ENCODE measurements at places on chromosomes 2 and 18.

DNA sequence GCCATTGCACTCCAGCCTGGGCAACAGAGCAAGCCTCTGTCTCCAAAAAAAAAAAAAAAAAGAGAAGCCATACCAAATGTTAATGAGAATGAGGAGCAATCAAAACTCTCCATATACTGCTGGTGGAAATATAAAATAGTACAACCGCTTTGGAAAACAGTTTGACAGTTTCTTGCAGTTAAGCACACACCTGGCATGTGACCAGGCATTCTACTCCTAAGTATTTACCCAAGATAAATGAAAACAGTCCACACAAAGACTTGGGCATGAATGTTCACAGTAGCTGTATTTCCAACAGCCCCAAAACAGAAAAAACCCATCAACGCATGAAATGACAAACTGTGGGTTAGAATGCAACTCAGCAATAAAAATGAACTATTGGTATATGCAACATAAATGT, 76.0 kb upstream of the ST8SIA5 start:
- no peak for DNase-seq

- no peak for DNase-seq
Measured at GRCh38 chr18:56935434-56936040, 211.3 kb upstream of the BOD1L2 start.

DNA sequence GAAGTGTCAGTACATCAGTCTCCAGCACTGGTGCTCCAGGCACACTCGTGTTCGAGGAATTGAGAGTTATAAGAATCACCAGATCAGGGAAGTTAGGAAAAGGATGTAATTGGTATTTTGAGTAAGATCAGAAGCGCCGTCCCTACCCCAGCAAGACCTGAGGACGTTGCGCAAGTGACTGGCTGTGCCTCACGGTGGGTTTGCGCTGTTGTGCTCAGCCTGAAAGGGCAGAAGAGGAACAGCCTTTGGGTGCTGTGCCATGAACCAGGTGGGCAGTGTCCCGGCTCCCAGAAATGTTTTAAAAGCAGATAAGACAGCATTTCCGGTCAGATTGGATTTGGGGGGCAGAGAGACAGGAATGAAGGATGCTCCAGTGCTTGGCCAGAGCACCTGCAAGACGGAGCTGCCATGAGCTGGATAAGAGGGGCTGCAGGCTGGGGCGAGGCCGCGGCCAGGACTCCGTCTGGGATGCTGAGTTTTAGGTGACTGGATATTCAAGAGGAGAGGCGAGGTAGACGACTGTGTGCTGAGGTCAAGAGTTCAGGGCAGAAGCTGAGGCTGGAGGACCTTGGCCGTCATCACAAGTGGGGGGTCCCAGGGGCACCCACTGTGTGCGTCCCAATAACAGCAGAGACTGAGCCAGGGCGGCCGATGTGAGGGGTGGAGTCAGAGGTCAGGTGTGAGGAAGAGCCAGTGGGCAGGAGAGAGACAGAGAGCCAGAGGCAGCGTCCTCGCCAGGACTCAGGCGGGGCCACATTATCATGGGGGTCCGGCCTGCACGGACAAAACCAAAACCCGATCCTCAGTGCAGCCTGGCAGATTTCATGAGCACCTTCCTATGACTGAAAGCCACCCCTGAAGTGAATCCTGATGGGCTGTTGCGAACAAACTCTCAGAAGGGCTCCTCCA, 77.7 kb upstream of the ALKAL2 start:
- no peak for DNase-seq

DNA sequence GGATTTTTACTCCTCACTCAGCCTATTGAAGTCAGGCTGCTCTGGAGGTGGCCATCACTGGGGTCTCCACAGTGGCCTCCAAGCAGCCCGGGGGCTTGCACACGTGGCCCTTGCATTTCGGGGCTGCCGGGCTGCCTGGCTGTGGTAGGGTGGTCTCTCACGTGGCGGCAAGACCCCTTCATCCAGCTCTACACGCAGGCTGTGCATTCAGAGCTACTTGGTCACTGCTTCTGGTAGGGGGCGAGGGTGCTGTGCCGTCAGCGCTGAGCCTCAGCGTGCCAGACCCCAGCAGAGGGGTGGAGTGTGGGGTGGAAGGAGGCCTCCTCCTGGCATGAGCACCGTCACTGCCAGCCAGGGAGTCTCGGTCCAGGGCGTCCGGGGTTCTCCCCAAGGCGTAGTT, 80.6 kb downstream of the SH3BP4 start:
- DNase-seq: no peak

DNA sequence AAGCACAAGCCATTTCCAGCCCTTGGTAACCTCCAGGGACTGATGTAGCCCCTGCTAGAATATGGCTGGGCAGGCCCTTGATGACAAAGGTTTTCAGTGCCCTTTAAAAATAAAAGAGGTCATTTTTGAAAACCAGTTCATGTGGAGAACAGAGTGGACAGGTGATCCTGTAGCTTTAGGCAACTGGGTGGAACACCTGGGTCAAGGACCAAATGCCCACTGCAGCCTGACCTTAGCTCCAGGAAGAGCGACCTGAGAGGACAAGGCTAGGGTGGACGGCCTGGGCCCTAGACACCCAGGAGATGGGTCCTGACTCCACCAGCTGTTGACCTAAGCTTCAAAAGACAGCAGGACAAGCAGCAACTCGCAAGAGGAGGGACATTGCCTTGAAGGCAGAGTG, 116.6 kb downstream of the LIPG start:
- DNase-seq: no peak

DNA sequence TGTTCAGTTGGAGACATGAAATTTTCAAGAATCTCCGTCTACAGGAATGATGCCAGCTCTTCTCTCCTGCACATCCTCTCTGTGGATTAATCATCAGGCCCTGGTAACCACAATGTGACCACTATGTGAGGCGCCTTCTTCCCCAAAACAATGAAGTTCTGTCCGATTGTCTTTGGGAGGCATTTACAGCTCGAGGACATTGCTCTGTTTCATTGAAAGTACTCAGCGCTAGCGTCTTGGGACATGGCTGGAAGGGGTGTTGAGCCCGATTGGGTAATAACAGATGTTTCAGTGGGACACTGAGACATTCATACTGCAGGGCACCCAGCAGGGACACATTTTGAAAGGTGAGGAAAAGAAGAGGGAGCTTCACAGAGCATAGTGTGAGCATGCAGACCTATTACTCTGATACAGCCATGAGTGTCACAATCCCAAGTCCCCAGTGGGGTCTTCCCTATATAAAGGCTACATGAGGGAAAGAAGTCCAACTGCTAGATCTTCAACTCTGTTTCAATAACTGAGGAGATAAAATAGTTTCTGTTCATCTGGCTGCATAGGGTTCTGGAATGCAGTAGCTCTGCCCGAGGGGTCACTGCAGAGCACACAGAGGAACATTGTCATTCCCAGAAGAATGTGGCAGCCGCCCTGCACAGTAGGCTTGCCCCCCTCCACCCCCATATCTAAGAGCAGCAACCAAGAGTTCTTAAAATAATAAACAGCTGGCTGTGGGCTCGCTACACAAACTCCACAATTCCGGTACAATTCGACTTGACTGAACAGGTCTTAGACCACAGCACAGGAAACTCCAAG, 237.3 kb downstream of the OSR1 start:
- peak; percentile 10 for DNase-seq

- DNase-seq: no peak
Measured at GRCh38 chr2:890214-890613, 60.4 kb upstream of the SNTG2 start.

GRCh38 chr2:166351319-166351718, 24.4 kb downstream of the SCN9A start:
- no peak for DNase-seq

DNA sequence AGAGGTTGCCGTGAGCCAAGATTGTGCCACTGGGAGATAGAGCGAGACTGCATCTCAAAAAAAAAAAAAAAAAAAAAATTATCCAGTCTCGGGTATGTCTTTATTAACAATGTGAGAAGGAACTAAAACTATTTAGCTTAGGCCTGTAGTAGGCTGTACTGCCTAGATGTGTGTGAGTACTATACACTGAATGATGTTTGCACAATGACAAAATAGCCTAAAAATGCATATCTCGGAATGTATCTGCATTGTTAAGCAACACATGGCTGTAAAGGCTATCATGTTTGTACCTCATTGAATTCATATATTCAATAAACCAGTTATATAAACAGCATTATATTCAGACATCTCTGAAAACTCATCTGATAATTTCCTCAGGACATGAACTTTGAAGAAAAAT, 191.2 kb upstream of the SESTD1 start:
- no peak for DNase-seq

GRCh38 chr2:241670333-241671110, 16.1 kb downstream of the DTYMK start:
- no peak for DNase-seq

DNA sequence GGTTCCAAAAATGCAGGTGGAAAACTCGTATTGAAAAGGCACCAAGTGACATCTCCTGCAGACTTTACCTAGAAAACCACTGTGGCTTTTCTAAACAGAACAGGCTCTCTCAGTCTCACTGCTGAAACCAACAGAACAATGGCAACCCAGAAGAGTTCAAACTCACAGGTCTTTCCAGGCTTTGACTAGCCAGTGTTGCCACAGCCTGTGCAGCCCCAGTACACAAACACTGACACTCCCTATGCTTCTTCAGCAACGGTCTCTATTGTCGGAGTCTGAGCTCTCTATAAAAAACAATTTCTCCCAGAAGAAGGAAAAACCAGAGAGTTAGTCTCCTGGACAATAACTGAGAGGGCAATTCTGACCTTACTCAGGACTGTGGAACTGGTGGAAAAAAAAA, 87.8 kb upstream of the RNU4ATAC start:
- no peak for DNase-seq

DNA sequence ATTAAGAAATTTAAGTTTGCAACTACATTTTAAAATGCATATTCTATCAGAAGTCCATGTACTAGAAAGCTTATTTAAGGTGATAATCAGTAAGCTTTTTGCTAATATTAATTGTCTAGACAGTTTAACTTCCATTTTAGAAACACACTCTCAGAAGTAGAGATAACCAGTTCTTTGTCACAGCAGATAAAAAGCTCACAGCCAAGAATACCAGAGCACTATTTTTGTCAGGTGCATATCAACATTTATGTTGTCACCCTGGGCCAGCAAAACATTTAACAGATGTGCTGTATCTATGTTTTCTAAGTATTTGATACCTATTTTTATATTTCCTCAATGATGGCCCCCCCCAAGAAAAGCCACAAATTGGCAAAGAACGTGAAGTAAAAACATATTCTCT, 192.6 kb downstream of the ERBB4 start:
- DNase-seq: no peak

DNA sequence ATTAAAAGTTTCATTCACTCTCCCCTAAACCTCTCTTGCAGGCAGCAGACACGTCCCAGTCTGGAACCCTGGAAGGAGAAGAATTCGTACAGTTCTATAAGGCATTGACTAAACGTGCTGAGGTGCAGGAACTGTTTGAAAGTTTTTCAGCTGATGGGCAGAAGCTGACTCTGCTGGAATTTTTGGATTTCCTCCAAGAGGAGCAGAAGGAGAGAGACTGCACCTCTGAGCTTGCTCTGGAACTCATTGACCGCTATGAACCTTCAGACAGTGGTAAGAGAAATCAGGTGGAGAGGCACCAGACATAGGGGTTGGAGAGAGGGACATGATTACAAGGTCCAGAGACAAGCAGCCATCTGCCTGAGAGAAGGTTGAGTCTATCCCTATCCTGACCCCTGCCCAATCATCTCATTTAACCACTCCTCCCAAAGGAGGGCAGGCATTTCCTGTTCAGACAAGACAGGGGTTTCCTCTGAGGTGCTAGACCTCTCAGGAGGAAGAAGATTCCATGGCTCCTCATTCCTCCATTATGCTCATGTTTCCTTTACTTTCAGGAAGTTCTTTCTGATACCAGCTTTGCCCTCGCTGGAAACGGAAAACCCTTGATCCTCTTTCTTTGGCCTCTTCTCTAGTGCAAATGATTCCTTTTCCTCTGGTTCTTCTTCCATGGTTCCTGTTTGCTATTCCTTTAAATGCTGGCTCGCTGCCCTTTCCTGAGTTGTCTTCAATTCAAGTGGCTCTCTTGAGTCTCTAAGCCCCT, 15.1 kb downstream of the PLCD4 start:
- no peak for DNase-seq

DNA sequence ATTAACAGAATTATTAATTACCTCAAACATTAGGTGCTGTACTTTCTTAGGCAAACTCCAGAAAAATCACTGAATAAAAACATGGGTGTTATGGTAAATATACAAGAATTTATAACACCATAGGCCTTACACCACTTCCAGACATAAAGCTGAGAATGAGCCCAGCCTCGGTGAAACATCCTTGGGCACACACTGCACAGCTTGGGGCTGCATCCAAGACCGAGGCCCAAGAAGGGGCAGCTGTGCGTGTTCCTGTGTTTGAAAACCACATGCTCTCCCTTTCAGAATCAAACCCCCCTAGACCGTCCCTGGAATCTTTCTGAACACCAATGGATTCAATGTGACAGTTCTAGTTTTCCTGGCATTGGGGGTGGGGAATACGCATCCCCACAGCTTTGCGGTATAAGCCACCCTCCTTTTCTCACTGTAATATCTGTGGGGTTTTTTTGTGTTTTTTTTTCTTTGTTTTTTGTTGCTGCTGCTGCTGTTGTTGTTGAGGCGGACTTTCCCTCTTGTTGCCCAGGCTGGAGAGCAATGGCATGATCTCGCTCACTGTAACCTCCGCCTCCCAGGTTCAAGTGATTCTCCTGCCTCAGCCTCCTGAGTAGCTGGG, 12.9 kb downstream of the ERFE start:
- no peak for DNase-seq

GRCh38 chr18:25313268-25313667, 38.7 kb downstream of the ZNF521 start:
- DNase-seq: no peak

DNA sequence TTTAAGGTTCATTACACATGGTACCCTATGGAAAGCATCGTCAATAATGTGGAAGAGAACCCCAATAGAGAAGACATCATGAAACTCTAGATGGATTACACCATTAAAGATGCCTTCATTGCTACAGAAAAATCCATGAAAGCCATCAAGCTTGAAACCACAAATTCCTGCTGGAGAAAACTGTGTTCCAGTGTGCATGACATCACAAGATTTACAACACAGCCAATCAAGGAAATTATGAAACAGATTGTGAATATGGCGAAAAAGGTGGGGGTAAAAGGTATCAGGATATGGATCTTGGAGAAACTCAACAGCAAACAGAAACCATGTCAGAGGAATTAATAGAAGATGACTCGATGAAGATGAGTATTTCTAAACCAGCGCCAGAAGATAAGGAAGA, 200.0 kb downstream of the SLC4A10 start:
- no peak for DNase-seq

DNA sequence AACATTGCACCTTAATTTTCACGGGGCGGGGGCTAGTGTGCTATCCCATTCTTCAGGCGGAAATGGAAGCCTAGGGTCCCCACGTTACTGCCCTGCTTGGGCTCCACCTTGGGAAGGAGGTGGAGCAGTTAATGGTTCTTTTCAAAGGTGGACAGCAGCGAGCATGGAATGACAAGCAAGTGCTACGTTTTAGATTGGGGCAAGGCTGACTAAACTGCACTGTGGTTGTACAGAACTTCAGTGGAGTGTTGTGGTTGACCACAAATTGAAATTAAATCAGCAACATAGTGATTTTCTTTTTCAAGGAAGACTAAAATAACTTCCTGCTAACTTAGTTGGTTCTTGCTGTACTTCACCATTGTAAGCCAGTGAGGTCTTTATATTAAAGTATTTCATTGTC, 47.0 kb downstream of the CHRNA1 start:
- no peak for DNase-seq

- no peak for DNase-seq
Measured at GRCh38 chr2:58644451-58644850, 403.3 kb upstream of the FANCL start.

GRCh38 chr2:36125702-36126101, 229.9 kb upstream of the CRIM1 start:
- DNase-seq: no peak

GRCh38 chr2:128523457-128523856, 204.8 kb upstream of the HS6ST1 start:
- no peak for DNase-seq

Measured in substantia nigra (tissue), 51 donors.